K562 (cell line): ENCODE measurements at places on chromosomes 4 and X. TPM values are rescaled to one million over a fixed set of nuclear protein-coding genes. Genes with fewer than 3 reads are reported as not detected.

EGFL6 gene
- not detected in 2 replicates for total RNA-seq

PNMA6F gene
- not detected in 2 replicates for total RNA-seq

PLS3 gene
- total RNA-seq, result 0.36 and 0.42 TPM in 2 replicates

ABCG2 gene
- total RNA-seq, result 0.04 TPM in 1 of 2 replicates, not detected in the other

PALLD gene
- total RNA-seq, result 0.35 and 0.89 TPM in 2 replicates

PLP2 gene
- total RNA-seq, result 106 and 112 TPM in 2 replicates

CFAP47 gene
- total RNA-seq, result 0.13 and 0.22 TPM in 2 replicates

NLGN4X gene
- 0.07 and 0.11 TPM in 2 replicates for total RNA-seq

GJB1 gene
- total RNA-seq, result 0.11 TPM in 1 of 2 replicates, not detected in the other

BRS3 gene
- not detected in 2 replicates for total RNA-seq

TLR3 gene
- total RNA-seq, result not detected in 2 replicates

ESX1 gene
- not detected in 2 replicates for total RNA-seq

SMPX gene
- total RNA-seq, result not detected in 2 replicates

ITM2A gene
- total RNA-seq, result 57.4 and 58.9 TPM in 2 replicates

TMEM131L gene
- total RNA-seq, result 18.6 and 20.8 TPM in 2 replicates

RGN gene
- total RNA-seq, result 0.27 TPM in 1 of 2 replicates, not detected in the other

WWC2 gene
- total RNA-seq, result 36.8 and 39.4 TPM in 2 replicates

MAML3 gene
- total RNA-seq, result 0.55 and 0.58 TPM in 2 replicates

TCEAL2 gene
- total RNA-seq, result not detected in 2 replicates

ADH1C gene
- 0.34 and 0.40 TPM in 2 replicates for total RNA-seq

MID1IP1 gene
- total RNA-seq, result 90.4 and 94.7 TPM in 2 replicates
